ENCODE measurements at places on chromosomes 12 and 14.

GRCh38 chr12:4779749-4780148 lies 59.5 kb downstream of the GALNT8 start:
- DNase-seq = no peak

DNA sequence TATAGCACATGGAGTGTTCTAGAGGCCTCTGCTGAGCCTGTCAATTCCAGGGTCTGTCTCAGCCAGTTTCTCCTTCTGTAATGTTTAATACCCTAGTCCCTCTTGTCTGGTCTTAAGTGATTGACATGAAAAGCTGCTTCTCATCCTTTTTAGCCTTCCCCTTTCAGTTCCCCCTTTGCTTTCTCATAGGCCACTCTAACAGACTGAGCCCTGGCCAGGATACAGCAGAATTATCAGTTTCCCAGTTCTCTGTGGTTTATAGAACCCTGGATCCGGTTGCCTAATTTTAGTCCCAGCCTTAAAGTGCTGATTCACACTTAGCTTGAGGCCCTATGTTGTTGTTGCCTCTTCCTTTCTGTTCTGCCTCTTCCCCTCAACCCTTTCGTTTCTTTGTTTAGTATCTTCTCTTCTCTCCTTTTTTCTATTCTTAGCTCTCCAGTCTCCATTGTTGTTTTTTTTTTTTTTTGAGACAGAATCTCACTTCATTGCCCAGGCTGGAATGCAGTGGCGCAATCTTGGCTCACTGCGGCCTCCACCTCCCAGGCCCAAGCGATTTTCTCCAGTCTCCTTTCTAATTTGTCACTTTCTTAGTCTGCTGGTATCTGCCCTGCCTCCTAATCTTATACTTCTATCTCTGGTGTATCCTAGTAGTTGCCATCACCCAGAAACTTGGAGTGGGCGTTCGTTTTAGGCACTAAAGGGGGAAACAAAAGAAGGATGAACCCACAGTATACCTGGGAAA lies 2.9 kb upstream of the BIN2 start:
- DNase-seq = no peak

- DNase-seq = no peak
These were observed 785 bp upstream of the ACTN1 start for GRCh38 chr14:68979722-68980451.

DNA sequence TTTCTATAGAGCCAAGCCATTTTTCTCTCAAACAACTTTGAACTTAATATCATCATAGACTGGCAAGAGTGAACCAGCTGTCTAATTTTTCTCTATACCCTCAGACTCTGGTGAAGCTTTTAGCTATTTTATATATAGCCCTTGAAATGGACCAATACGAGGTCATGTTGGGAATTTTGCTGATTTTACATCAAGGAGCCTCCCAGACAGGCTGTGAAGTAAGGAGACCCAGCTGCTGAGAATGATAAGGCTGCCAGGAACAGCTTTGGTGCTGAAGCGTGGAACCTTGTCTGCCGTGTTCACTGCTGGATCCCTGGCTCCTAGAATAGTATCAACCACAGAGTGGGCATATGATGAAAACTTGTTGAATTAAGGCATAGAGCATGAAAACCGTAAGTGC lies 326.2 kb upstream of the NAV3 start:
- no peak for DNase-seq

DNA sequence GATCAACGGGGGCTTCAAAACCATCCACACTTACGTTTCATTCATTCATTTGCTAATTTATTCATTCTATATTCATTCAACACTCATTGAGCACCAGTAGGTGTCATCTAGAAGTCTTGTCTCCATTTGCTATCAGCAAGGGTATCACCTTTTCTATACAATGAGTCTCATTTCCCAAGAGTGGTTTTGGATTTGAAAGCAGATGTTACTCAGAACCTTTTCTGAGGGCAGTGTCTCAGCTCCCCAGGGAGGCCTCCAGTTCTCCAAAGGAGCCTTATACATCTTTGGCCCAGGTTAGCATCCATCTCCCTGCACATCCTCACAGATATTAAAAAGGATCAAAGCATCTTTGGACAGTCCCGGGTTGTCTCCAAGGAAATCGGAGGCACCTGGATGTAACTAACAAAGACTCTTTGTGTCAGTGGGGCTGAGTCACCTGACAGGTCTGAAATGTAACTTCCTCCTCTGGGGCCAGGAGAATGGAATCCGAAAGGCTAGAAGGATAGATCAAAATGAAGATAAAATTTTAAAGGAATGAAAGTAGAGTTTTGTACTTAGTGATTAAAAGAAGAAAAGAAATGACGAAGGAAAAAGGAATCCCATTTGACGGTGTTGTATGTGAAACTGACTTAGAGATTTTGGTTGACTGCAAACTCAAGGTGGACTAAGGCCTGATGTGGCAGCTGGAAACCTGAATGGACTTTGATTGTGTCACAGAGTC lies 103.0 kb downstream of the VCPKMT start:
- DNase-seq = no peak

All from stimulated activated CD4-positive, alpha-beta T cell treated with anti-CD3 and anti-CD28 coated beads, Interleukin-2, amount 100 ng/mL, for 48 hours (primary cell).